Progenitor cell of endocrine pancreas (in vitro differentiated cells): ENCODE measurements at places on chromosomes 2 and 18. TPM values are rescaled to one million over a fixed set of nuclear protein-coding genes. Genes with fewer than 3 reads are reported as not detected.

- DNase-seq, result no peak
Measured at GRCh38 chr2:31547485-31547884, 33.3 kb downstream of the SRD5A2 start.

DNA sequence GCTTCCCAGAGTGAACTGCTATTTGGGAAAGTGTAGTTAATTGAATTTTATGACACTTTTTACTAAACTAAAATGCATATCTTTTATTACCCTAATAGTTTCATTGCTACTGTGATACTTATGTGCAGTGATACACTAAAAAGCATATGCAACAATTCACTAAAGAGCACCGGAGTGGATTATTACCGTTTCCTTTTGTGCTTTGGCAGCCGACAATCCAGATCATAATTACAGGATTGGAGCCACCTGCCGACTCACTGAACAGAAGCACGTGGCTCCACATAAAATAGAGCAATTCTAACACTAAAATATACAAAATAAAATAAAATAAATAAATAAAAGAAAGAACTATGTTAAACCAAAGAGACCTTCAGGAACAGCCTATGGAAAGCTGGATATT lies 583.4 kb downstream of the NRXN1 start:
- DNase-seq, result no peak

DNA sequence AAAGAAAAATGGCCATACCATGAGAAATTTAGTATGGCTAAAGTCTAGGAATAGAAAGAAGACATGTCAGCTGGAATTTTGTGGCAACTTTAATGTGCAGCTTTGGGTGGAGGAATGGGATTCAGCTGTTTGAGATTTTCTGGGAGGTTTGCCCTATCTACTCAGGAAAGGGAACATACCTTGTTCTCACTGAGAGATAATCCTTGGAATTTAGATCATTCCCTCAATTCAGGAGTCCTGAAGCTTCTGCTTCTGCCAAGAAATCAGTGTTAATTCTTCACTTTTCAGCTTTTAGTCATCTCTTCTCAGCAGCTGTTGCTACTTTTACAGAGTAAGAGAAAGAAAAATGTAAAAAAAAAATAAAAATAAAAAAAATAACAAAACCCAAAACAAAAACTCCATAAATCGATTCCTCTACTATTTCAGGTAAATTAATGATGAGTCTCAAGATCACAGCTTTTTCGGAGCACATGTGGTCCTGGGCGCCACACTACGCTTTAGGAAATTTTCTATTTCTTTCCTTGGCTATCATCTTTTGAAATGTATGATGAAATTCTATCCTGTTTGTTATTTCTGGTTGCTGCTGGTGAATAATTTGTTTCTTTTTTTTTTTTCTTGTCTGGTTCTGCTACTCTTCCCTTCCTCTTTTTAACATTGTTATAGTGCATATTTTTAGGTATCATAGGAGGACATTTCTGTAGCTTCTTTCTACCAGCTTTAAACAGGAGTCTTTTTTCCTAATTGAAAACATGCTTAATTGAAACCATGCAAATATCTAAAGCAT lies 18.9 kb upstream of the BAZ2B start:
- DNase-seq, result no peak

- DNase-seq, result no peak
Measured at GRCh38 chr2:216959433-216959832, 99.6 kb upstream of the TNP1 start.

BARD1 gene
- 27.8 and 29.1 TPM in 2 replicates for total RNA-seq

XIRP2 gene
- total RNA-seq, result 0.12 and 0.13 TPM in 2 replicates

PCARE gene
- not detected in 2 replicates for total RNA-seq

SPHKAP gene
- 0.07 TPM in 2 replicates for total RNA-seq
